ENCODE measurements at places on chromosomes 16 and 17. TPM values are rescaled to one million over a fixed set of nuclear protein-coding genes. Genes with fewer than 3 reads are reported as not detected.
A peak's percentile ranks its signal among the peaks of the same experiment; 100 is the strongest.

- DNase-seq, result no peak
Observed at GRCh38 chr16:49913720-49914119, 57.8 kb upstream of the ZNF423 start.

DNA sequence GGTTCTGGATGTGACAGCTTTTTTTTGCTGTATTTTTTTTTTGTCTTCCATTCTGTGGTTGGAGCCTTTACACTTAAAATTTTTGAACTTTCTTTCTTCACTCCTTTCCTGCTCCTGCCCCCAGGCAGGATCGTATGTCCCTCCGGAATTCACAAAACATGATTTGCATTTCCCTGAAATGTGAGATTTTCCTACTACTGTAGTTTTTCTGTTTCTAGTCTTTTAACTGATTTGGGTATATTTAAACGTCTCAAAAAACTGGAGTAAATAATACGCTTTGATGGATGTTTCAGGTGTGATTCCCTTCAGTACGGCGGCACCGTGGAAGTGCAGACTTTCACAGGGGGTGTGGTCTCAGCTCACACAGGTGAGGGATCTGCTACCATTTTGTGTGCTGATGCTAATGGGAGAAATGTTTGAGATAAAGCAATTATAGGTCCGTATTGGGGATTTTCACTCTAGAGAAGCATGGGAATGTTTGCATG is 686 bp downstream of the SRCAP start:
- DNase-seq, result no peak

Gene HLF
- total RNA-seq, result 0.11 TPM

Gene TNFRSF13B
- total RNA-seq, result not detected

DNA sequence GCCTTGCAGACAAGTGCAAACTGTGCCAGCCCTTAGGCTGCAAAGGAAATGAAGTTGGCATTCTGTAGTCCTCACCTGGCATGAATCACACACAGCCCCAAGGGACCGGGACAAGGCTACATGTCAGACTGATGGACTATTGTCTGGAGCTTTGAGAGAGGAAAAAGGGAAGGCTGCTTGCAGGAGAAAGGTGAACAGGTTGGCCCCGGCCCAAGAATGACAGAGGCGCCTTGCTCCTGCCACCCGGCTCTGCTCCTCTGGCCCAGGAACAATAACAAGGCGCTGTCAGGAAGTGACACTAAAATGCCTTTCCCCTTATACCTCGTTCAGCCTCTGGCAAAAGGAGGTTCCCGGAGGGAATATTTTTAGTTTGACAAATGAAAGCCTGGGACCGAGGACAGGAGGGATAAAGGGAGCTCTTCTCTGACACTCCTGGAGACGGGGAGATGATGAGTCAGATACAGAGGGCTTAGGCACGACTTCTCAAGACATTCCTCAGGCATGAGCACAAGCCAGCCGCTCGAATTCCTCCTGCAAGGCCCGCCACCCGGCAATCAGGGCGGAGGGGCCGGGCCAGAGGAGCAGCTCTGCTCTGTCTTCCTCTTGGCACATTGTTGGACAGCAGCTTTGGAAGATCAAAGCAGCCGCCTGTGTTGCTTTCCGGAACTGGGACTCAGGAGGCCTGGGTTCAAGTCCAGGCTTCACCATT is 105.8 kb downstream of the NOG start:
- DNase-seq, result no peak

Gene TBC1D3K
- not detected for total RNA-seq

Gene YBX2
- total RNA-seq, result 1.7 TPM

- DNase-seq, result no peak
Observed at GRCh38 chr17:57637666-57638010, 107.5 kb downstream of the CCDC182 start.

GRCh38 chr17:50345432-50346312 is at the start of gene XYLT2:
XYLT2 (plus strand) TSS chr17:50346126; CDS start chr17:50346141, 15 bp downstream.
- peak; percentile 91 for DNase-seq

GRCh38 chr17:41771389-41772206 is 14.9 kb downstream of the JUP start:
- DNase-seq, result no peak

DNA sequence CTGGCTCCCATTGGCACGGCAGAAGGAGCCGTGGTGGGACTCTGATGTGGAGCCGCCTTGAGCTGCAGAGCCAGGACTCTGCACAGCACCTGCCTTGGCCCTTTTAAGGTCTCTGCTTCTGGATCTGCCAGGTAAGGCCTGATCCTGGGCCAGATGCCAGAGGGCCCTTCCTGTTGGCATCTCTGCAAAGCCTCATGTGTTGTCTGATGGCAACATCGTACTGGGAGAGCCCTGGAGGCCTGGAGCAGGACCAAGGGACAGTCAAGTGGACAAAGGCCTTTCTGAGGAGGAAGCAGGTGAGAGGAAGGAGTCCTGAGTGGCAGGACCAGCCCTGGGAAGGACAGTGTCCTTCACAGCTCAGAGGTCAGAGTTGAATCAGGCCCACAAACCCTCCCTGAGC is 26.1 kb downstream of the SOCS1 start:
- DNase-seq, result no peak

DNA sequence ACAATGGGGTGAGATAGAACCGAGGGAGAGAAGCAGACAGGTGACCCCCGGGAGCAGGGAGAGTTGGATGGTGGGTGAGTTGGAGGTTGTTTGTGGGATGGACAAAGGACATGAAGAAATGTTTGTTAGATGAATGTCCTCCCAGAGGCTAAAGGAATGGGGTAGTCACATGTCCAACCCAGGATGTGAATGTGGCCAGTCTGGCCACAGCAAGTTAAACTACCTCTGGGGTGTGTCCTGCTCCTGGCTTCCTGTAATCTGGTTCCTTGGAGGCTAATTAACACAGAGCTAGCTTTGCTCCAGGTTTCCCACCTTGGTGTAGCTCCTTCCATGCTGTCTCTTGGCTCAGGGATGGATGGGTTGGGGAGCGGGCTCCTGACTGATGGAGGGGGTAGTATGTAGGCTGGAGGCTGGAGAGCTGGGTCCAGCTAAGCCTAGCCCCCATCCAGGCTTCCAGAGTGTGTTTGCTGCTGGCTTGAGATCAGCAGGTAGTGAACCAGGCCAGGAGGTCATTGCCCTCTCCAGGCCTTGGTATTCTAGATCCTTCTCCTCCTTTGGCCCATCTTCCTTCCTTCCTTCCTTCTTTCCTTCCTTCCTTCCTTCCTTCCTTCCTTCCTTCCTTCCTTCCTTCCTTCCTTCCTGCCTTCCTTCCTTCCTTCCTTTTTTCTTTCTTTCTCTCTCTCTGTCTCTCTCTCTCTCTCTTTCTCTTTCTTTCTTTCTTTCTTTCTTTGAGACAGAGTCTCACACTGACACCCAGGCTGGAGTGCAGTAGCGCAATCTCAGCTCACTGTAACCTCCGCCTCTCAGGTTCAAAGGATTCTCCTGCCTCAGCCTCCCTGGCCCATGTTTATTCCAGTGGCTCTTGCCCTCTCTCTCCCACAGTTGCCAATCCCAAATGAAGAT is 28.0 kb upstream of the UBE2G1 start:
- no peak for DNase-seq

Gene VWA3A
- 0.23 TPM for total RNA-seq

DNA sequence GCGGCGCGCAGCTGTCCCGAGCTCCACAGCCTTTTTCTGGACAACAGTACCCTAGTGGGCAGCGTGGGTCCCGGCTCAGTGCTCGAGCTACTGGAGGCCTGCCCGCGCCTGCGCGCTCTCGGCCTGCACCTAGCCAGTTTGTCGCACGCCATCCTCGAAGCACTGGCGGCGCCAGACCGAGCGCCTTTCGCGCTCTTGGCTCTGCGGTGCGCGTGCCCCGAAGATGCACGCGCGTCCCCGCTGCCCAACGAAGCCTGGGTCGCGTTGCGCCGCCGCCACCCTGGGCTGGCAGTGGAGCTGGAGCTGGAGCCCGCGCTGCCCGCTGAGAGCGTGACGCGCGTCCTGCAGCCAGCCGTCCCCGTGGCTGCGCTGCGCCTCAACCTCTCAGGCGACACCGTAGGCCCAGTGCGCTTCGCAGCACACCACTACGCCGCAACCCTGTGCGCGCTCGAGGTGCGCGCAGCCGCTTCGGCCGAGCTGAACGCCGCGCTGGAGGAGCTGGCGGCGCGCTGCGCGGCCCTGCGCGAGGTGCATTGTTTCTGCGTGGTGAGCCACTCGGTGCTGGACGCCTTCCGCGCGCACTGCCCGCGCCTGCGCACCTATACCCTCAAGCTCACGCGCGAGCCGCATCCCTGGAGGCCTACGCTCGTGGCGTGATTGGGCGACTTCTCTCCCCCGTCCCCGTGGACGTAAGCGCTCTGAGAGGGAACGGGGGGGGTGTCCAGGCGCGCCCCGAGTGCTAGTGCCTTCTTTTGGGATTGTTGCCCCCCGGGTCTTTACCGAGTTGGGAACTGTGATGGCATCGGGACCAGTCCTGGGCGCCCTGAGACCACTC is 1.2 kb upstream of the HSF4 start:
- peak; percentile 64 for DNase-seq

Gene TBC1D3H
- total RNA-seq, result not detected

- peak; percentile 89 for DNase-seq
Observed at GRCh38 chr17:58329035-58329809, 627 bp upstream of the TSPOAP1 start.

DNA sequence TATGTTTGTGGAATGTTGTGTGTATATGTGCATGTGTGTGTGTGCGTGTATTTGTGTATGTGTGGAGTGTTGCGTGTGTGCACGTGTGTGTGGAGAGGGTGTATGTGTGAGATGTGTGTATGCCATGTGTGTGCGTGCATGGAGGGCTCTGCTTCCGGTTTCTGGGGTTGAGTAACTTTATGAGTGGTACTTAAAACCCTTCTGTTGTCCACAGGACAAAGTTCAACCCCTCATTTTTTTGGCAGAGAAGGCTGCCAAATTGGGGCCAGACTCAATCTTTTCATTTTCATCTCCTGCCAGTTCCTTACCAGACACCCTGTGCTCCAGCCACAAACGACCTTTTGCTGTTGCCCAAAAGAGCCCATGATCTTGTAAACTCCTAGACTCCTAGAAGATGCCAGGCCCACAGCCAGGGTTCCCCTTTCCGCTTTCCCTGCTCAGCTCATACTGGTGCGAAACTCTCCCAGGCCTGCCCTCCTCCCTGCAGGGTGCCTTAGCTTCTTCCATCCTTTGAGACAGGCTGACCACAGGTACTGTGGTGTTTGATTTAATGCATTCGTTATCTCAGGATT is 100.2 kb downstream of the CMIP start:
- no peak for DNase-seq

Gene GLYR1
- 70.3 TPM for total RNA-seq

DNA sequence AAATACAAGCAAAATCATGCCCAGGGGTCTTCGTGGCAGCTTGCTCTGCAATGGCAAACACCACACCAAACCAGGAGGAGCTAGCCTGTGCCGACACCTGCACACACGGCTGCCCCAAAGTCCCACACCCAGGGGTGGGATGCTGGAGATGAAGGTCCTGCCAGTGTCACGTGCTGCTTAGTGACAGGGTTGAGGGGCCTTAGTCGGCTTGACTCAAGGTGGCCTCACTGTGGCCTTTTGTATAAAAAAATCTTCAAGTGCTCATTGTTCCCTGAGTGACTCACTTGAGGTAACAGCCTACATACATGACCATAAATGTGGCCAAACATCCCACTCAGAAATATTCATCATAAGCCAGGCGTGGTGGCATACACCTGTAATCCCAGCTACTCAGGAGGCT is 7.3 kb downstream of the TRIM65 start:
- DNase-seq, result no peak

GRCh38 chr17:78401891-78402290 is 23.4 kb downstream of the PGS1 start:
- no peak for DNase-seq

DNA sequence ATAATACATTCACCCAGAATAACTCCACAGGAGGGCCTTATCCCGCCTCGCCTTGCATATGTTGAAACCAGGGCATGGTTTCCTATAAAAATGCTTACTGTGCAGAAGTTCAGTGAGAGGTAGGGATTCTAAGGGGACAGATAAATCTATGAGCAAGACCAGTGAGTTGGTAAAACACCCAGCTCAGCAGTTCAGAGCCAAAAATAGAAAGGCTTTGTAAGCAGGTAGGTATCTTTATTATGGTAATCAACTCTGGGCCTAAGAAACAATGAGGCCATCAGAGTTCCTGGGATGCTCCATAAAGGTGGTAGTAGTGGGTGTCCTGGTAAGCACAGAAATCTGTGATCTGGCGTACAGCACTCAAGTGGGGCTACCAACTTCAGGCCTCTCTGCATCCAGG is 549.4 kb upstream of the CDH5 start:
- no peak for DNase-seq

Gene AGRP
- total RNA-seq, result not detected

Gene GAS7
- 2.9 TPM for total RNA-seq

Gene NPIPB9
- 4.6 TPM for total RNA-seq

DNA sequence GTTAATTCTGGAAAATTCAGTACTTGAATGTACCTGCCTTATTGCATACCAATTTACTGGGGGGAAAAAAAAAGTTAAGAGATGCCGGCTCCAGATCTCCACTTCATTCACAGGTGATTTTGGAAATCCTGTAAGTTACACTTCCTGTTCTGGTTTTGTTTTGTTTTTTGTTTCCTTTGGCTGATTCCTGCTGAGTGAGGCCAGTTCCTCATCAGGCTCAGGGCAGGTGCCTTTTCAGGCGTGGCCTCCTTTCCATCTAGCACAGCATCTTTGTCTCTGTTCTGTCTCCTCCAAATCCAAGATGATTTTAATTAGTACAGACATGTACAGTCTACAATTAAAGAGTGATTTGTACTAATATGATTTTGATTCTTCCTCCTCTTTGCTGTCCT is 19.2 kb downstream of the CYB561 start:
- DNase-seq, result no peak

Gene CRHR1
- total RNA-seq, result 0.32 TPM

- DNase-seq, result no peak
Observed at GRCh38 chr16:8565498-8565897, 24.8 kb downstream of the TMEM114 start.

- no peak for DNase-seq
Observed at GRCh38 chr17:83097831-83098230, 18.4 kb downstream of the METRNL start.

- DNase-seq, result no peak
Observed at GRCh38 chr16:30958175-30959079, 873 bp downstream of the SETD1A start.

Gene C16orf46
- 0.59 TPM for total RNA-seq

DNA sequence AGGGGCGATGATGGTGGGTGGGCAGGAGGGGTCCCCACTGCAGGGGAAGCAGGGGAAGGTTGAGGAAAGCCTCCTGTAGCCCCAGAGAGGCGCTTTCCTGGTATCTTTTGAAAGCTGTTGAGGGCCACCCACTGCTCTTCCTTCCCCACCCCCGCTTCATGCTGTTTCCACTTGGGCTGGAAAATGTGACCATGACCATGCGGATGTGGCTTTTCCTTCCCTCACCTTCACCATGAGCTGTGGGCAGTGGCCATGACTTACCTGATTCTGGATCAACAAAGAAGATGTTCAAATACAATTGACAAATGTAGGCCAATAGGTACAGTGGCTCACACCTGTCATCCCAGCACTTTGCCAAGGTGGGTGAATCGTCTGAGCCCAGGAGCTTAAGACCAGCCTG is 13.8 kb downstream of the MVP start:
- DNase-seq, result no peak
